Activated naive CD8-positive, alpha-beta T cell treated with anti-CD3 and anti-CD28 coated beads, Interleukin-2, amount 50 U/mL, for 24 hours (primary cell): ENCODE measurements at places on chromosomes 1 and 21.
A peak's percentile ranks its signal among the peaks of the same experiment; 100 is the strongest.

- DNase-seq, result no peak
Observed at GRCh38 chr1:8439015-8439702, 121.2 kb downstream of the SLC45A1 start.

DNA sequence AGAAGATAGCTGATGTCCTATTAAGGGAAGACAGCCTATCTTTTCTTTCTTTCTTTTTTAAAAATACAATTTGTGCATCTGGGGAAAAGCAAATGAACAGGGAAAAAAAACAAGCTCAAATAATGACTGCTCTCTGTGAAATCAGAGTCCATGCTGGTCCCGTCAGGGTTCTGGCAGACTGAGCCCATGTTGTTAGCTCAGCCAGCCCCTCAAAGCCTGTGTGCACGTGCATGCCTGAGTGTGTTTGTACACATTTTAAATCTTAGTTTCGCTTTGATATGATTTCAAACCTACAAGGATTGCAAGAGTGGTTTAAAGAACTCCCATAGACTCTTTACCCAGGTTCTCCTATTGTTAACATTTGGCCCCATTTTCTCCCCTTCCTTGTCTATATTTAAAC, 231.8 kb upstream of the GREM2 start:
- DNase-seq, result no peak

DNA sequence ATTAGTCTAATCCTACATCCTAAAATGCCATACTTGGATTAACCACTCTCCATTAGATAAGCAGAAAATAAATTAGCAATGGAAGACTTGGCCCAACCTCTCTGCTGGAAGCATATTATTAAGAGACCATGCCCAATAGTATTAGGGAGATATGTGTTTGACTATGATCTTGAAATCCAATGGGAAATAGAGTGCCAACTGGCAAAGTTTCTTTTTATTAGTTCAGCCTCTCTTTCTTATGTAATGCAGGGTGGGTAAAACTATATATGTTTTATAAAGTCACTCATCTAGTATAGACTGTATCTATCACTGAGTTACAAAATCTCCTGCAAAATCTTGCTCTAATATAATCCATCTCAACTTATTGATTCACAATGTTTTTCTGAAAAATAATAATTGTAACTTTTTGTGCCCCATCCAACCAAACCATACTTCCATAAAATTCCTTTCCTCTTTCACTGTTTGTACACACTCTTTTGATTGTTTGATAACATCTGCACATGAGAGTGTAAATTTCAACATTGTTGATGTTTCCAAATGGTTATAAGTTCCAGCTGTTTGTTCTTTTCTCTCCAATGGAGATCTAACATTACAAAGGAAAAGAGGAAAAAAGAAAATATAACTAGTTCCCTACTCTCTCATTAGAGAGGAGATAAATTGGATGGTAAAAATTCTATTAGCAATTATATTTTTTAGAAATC, 408.1 kb upstream of the ADGRL2 start:
- no peak for DNase-seq

DNA sequence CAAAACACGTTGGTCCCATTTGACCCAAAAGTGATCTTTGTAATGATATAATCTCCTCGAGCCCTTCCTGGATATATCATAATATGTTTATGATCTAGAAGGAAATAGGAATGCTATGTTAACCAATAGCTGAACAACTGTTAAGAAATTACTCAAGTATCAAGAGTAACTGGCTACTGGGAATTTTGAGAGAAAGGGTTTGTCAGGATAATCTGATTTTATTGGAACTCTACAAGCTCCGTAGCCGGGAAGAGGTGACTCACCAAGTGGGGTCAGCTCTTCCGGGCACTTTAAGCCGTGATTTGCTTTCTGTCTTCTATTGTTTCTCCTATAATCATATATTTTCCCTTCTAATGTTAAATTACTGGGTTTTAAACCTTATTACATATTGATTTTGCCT, 250.5 kb upstream of the POGK start:
- DNase-seq, result no peak

DNA sequence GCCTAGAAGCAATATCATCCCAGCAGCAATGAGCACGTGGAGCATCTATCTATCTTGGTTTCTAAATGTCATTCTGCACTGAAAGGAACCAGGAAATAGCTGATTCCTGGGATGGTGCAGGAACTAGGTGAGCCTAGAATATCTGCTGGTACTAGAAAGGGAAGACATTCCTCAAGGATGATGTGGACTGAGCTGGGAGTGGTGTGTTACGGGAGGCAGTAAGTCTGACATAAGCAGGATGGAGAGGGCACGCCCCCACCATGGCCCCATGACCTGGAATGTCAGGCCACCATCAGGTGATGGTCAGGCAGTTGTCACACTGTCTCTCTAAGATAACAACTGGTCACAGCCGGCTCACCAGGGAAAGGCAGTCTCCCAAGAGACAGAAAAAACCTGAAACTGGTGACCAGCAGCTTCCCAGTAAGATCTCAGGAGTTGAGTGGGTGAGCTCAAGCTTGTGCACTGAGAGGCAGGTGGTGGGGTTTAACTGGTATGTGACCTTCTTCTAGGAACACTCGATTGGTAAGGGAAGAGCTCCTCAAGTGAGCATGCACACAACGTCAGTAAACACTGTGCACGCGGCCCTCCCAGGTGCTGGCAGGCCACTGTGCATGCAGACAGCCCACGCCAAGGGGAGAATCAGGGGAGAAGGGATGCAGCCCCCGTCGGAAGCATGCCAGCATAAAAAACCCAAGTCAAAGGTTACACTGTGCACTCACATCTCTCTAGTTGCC, 148.7 kb downstream of the ADSS2 start:
- DNase-seq, result no peak

DNA sequence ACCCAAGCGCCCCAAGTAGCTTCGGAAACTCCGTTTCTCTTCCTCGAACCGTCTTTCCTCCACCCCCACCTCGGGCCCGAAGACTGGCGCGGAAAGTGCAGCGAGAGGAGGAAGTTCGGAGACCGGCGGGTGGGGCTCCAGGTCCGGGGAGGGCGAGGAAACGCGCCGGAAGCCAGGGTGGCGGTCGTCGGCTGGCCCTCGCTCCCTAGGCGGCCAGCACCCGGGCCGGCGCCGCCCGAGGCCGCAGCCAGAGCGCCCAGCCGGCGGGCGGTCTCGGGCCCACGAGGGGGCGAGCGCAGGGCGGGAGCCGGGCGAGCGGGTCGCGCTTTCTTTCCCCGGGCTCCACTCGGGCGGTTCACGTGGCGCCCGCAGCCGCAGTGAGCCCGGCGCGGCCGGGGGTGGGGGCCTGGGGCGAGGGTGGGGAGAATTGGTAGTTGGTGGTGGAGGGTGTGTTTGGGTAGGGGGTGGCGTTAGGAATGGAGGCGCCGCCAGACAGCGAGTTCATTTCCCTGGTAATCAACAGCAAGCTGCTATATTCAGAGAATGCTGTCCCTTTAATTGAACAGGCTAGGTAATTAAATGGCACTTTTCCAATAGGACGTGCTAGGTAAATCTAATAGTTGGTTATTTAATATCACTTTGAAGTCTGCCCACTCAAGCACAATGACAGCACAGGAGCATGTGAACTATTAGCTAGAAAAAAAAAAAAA, 6.7 kb downstream of the LMO4 start:
- peak; percentile 73 for DNase-seq
